Osteoblast (primary cell): ENCODE measurements at places on chromosomes 3 and 15. TPM values are rescaled to one million over a fixed set of nuclear protein-coding genes. Genes with fewer than 3 reads are reported as not detected.

MST1 gene
- 6.5 and 6.9 TPM in 2 replicates for total RNA-seq

HTR3E gene
- not detected in 2 replicates for total RNA-seq

EAF2 gene
- total RNA-seq = 1.2 and 1.4 TPM in 2 replicates

CDCP1 gene
- 4.4 and 7.6 TPM in 2 replicates for total RNA-seq

CADPS gene
- 3.2 TPM in 1 of 2 replicates, not detected in the other for total RNA-seq

PAK6 gene
- not detected in 2 replicates for total RNA-seq

MORC1 gene
- not detected in 2 replicates for total RNA-seq

REC114 gene
- not detected in 2 replicates for total RNA-seq

C3orf52 gene
- total RNA-seq = 3.5 and 4.0 TPM in 2 replicates

CHRNA3 gene
- not detected in 2 replicates for total RNA-seq

PARP15 gene
- total RNA-seq = 3.2 and 3.6 TPM in 2 replicates

SLC2A2 gene
- not detected in 2 replicates for total RNA-seq

FGF7 gene
- 377 and 445 TPM in 2 replicates for total RNA-seq

MAGEL2 gene
- not detected in 2 replicates for total RNA-seq

LRIG1 gene
- 14.1 and 16.5 TPM in 2 replicates for total RNA-seq

LRRC34 gene
- total RNA-seq = 2.2 and 2.4 TPM in 2 replicates

CD96 gene
- under 0.01 TPM in 1 of 2 replicates, not detected in the other for total RNA-seq

SPESP1 gene
- 2.9 TPM in 2 replicates for total RNA-seq

IL20RB gene
- 1.2 and 1.8 TPM in 2 replicates for total RNA-seq

CCR9 gene
- not detected in 2 replicates for total RNA-seq

DNAH12 gene
- total RNA-seq = under 0.01 TPM in 2 replicates

ZNF770 gene
- 33.9 and 34.7 TPM in 2 replicates for total RNA-seq

RYR3 gene
- not detected in 2 replicates for total RNA-seq

MCF2L2 gene
- under 0.01 TPM in 2 replicates for total RNA-seq

ADIPOQ gene
- under 0.01 TPM in 2 replicates for total RNA-seq

SHF gene
- total RNA-seq = 3.3 and 4.1 TPM in 2 replicates

OPA1 gene
- 77.4 and 87.2 TPM in 2 replicates for total RNA-seq

CADM2 gene
- 0.29 TPM in 1 of 2 replicates, not detected in the other for total RNA-seq

TRIM42 gene
- not detected in 2 replicates for total RNA-seq

ADAMTS17 gene
- total RNA-seq = under 0.01 and 0.29 TPM in 2 replicates

CSPG5 gene
- under 0.01 and 0.29 TPM in 2 replicates for total RNA-seq

CNTN3 gene
- 0.29 and 0.36 TPM in 2 replicates for total RNA-seq
